Endodermal cell (in vitro differentiated cells): ENCODE measurements at places on chromosomes 6 and 20.

DNA sequence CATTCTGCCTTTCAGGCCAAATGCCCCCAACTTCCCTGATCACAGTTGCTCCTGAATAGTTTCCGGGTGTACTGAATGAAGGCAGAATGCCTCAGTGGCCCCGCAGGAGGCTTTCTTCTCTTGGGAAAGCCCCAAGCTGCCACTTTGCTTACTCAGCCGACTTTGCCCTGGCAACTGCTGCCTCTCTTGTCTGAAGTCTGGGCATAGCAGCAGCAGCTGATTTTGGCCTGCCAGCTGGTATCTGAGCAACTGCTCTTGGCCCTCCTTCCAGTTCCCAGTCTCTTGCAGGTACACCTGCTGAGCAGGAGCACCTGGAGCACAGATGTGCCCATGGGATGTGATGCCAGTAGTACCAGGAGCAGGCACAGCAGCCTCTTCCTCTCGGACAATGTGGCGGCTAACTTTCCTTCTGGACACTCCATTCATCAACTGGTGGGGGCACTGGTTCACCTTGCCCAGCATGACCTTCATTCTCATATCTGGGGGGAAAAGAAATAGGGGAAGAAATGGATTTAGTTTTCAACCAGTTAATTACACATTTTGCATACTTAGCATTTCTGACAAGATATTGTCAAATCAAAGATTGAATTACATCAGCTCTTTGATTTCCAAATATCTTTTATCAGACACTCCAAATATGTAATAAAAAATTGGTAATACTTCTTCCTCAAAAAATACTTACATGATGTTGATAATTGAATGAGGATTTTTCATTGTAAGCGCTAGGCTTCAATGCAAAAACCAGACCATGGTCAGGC, 468.2 kb downstream of the PKHD1 start:
- no peak overlapping the region for H3K4me3 ChIP-seq
- H3K27ac ChIP-seq, result no peak overlapping the region
- DNase-seq, result no peak
- H3K4me1 ChIP-seq, result no peaks in the 10 kb centered on the region
- H3K27me3 ChIP-seq, result no peaks in the 10 kb centered on the region

DNA sequence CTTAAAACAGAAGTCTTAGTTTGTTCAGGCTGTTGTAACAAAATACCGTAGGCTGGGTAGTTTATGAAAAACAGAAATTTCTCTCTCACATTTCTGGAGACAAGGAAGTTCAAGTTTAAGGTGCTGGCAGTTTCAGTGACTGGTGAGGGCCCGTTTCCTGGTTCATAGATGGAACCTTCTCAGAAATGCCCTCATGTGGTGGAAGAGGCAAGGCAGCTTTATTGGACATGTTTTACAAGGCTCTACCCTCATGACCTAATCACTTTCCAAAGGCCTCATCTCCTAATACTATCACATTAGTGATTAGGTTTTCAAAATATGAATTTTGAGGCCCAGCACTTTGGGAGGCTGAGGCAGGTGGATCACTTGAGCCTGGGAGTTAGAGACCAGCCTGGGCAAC, 2.4 kb downstream of the HEBP2 start:
- H3K36me3 ChIP-seq, result peaks cover 58% of the 10 kb centered on the region
- peak; percentile 28 for DNase-seq
- H3K4me1 ChIP-seq, result no peaks in the 10 kb centered on the region

GRCh38 chr6:47360388-47360787, 50.7 kb upstream of the TNFRSF21 start:
- no peaks in the 10 kb centered on the region for H3K4me1 ChIP-seq
- no peaks in the 10 kb centered on the region for H3K27me3 ChIP-seq
- no peak overlapping the region for H3K4me3 ChIP-seq
- H3K27ac ChIP-seq, result no peak overlapping the region

DNA sequence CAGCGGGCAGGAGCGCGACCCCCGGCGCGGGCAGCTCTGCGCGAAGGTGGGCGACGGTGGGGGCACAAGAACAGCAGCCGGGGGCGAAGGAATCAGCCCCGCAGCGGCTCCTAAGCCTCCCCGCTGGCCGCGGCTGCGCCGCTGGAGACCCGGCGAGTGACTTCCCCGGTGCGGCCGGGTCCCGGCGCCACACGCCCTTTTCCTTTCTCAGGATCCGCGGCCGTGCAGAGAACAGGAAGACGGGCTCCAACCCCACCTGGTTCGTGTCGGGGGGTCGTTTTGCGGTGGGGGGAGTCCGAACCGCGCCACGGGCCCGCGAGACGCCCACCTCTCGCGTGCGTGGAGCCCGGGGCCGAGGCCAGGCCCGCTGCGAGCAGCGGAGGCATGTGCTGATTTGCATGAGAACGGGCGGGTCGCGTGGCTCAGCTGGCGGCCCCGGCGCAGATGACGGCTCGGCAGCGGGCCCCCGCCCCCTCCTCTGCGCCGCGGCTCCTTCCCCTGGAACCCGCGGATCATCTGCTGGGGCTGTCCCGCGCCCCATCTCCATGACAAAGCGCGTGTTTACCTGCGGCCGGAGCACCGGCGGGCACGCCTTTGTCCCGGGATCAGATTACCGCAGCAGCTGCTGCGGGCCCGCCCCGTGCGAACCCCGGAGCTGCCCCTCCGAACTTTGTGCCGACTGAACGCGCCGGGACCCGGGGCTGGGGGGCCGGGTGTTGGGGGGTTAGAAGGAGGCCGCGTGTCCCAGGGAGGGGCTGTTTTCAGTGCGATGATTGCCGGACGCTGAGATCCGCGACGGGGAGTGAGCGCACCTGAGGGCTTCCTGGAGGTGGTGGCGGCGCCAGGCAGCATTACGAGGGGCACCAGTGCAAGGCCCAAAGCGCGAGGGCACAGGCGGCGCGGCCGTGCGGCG, 4.9 kb upstream of the DLL1 start:
- H3K36me3 ChIP-seq, result no peaks in the 10 kb centered on the region
- no peaks in the 10 kb centered on the region for H3K4me1 ChIP-seq
- H3K4me3 ChIP-seq, result peak overlapping the region; percentile 68
- H3K27me3 ChIP-seq, result peaks cover 92% of the 10 kb centered on the region

GRCh38 chr20:32050851-32051556, 1.0 kb upstream of the HCK start:
- H3K27me3 ChIP-seq, result peaks cover 55% of the 10 kb centered on the region
- DNase-seq, result peak; percentile 73
- no peaks in the 10 kb centered on the region for H3K4me1 ChIP-seq
- H3K36me3 ChIP-seq, result no peaks in the 10 kb centered on the region
- no peak overlapping the region for H3K27ac ChIP-seq
- no peak overlapping the region for H3K4me3 ChIP-seq

DNA sequence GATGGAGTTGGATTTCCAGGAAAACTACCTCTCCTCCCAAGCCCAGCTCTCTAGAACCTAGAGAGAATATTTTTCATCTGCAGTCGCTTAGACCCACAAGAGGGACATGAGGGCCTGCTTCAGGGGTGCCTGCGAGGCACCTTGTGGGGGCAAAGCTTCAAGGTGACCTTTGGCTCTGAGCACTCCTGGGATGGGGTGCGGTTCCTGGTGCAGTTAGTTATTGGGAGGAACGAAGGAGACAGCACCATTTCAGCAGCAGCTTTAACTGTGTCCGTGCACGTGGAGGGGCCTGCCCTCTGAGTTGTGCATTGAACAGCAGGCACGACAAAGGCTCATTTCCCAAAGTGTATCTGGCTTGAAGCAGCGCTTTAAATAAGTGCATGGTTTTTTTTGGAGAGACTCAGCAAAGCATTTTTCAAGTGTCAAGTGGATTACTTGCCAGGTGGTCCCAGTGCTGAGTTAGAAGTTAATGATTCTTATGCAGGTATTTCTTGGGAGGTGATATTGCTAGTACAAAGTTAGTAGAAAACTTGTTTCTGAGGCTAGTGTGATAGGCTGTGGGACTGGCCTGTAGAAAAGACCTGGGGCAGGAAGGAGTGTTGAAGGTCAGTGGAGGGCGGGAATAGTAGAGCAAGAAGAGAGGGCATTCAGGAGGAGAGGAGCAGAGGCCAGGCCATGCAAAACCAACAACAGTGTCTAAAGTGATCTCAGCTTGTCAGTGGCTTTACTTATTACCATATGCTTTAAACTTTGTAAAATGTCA, 3.8 kb downstream of the IGF2R start:
- H3K4me1 ChIP-seq, result peaks cover 10% of the 10 kb centered on the region
- H3K27ac ChIP-seq, result no peak overlapping the region
- H3K4me3 ChIP-seq, result no peak overlapping the region
- H3K36me3 ChIP-seq, result peaks cover 5% of the 10 kb centered on the region
- no peaks in the 10 kb centered on the region for H3K27me3 ChIP-seq
- no peak for DNase-seq

DNA sequence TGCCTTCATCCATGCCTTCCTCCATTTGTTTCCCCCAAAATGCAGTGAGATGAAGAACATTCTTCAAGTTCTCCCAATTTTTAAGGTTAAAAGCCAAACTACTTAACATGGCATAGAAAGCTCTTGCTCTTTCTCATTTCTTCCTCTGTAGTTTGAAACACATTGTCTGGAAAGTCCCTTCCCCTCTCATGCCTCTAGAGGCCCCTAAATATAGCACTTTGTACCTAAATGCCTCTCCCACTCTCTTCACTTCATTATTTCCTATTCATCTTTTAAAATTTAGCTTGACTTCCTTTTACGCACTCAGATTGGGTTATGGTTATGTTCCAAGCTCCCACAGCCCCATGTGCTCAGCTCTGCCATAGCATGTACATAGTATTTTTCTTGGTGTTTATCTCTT, 389.3 kb downstream of the HDGFL1 start:
- H3K27me3 ChIP-seq, result no peaks in the 10 kb centered on the region
- peaks cover 8% of the 10 kb centered on the region for H3K4me1 ChIP-seq
- H3K36me3 ChIP-seq, result no peaks in the 10 kb centered on the region
- no peak overlapping the region for H3K4me3 ChIP-seq
- no peak overlapping the region for H3K27ac ChIP-seq

DNA sequence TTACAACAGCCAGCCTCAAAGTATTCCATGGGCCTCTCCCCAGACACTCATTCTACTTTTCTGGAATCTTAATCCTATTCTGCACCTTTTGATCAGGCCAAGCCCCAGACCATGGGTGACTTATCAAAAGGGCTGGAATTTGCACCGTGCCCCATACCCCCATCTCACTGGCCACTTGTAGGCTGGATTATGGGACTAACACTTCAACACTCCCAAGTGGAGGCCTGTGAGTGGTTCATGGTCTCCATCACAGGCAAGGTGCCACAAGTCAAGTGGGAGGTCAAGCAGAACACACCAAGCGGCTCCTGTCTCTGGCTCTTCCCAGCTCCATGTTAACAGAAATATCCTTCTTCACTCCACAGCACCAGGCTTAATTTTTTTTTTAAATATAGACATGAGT, 212.3 kb upstream of the HEY2 start:
- no peak overlapping the region for H3K4me3 ChIP-seq
- H3K27ac ChIP-seq, result no peak overlapping the region
- no peaks in the 10 kb centered on the region for H3K27me3 ChIP-seq
- peaks cover 3% of the 10 kb centered on the region for H3K4me1 ChIP-seq
- no peak for DNase-seq

DNA sequence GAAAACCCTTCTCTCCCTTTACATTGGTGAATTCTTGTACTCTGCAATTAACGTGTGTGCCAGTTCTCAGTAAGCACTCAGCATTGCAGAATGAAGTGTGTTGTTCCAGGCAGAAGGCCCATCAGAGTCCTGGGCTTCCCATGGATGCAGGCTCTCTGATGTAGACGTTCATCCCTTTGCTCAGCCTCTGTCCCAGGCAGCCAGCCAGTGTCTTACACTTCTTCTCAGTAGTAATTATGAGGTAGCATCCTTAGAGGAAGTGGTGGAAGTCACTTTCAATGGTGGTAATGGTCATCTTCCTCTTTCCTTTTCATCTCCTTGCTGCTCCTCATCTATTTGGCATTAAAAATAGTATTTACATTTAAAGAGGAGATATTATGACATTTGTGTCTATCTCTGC, 66.7 kb upstream of the FYN start:
- no peaks in the 10 kb centered on the region for H3K36me3 ChIP-seq
- no peak overlapping the region for H3K4me3 ChIP-seq
- no peaks in the 10 kb centered on the region for H3K27me3 ChIP-seq
- H3K4me1 ChIP-seq, result no peaks in the 10 kb centered on the region

DNA sequence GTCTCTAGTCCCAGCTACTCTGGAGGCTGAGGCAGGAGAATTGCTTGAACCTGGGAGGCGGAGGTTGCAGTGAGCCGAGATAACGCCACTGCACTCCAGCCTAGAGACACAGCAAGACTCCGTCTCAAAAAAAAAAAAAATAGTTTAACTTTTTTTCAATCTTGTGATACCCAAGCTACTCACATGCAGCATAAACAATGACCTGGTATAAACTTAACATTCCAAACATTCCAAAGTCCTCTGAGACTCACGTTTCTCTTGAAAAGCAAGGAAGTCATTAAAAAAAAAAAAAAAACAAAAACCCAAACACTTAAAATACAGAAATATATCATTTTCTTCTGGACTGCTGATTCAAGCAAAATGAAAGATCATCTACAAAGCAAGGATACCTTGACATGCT, 14.3 kb downstream of the CRNKL1 start:
- H3K4me1 ChIP-seq, result no peaks in the 10 kb centered on the region
- H3K27me3 ChIP-seq, result no peaks in the 10 kb centered on the region
- no peak overlapping the region for H3K4me3 ChIP-seq
- peaks cover 92% of the 10 kb centered on the region for H3K36me3 ChIP-seq

- H3K27me3 ChIP-seq, result no peaks in the 10 kb centered on the region
- no peaks in the 10 kb centered on the region for H3K36me3 ChIP-seq
- no peak overlapping the region for H3K27ac ChIP-seq
Observed at GRCh38 chr20:59170406-59171349, 7.1 kb downstream of the ZNF831 start.

GRCh38 chr6:85236636-85237035, 213.2 kb upstream of the NT5E start:
- H3K36me3 ChIP-seq, result no peaks in the 10 kb centered on the region
- DNase-seq, result no peak
- H3K27ac ChIP-seq, result no peak overlapping the region
- no peak overlapping the region for H3K4me3 ChIP-seq
- H3K27me3 ChIP-seq, result no peaks in the 10 kb centered on the region
